ENCODE measurements at places on chromosomes 12 and 14.

- no peak for DNase-seq
Observed at GRCh38 chr14:68841016-68841809, 48.3 kb upstream of the ZFP36L1 start.

DNA sequence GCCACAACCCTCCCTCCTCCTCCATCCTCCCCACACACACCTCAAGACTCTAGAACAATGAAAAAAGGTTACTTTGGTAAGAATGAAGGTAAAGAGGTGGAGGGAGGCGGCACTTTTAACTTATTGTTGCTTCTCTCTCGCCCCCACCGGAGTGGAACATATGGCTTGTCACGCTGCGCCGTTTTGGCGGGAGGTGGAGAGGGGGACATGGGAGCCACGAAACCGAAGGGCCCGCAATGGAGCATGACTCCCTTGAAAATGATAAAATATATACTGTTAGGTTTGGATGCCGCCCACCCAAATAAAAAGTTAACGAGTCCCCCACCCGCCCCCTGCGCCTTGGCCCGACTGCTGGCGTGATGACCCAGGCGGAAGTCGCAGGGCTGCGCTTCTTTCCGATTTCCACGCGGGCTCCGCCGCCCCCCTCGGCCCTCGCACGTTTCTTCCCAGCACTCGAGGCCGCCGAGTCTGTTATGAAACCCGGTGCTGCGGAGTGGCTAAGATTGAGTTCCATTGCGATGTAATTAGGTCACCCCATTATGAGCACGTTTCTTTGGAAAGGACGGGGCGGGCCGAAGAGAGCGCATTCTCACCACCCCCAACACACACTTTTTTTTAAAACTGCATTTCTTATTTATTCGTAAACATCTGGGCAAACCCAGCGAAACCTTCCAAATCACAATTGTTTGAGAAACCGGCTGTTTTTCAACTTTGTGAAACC, 1.4 kb upstream of the ZFP36L1 start:
- no peak for DNase-seq

GRCh38 chr14:56979936-56980335, 169.7 kb upstream of the OTX2 start:
- no peak for DNase-seq

DNA sequence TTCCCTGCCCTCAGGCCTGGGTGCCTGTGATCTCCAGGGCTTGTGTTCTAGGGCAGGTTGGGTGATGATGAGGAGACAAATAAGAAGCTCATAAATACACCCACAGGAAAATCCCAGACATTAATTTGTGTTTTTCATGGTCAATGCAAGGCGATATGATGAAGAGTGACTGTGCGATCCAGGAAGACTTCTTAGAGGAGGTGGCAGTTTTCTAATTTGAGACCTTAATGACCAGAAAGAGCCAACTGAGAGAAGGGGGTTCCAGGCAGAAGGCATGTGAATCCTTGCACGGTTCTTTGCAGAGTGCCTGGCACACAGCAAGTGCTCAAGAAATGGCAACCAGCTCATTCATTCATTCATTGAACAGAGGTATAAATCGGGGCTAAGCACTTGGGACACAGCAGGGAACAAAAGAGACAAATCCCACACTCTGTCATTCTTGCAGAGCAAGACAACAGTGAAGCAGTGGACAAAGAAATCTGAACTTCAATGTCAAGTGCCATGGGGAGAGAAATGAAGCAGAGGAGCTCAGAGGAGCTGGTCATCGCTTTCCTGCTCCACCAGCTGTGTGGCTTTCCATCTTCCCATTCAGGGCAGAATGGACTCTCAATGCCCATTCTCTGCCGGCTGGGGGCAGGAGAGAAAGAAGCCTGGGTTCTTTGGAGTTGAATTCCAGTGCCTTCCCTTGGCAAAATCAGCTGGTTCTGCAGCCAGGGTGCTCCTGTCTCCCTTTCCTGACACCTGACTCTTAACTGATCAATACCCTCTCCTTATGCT, 128.3 kb downstream of the AACS start:
- no peak for DNase-seq

DNA sequence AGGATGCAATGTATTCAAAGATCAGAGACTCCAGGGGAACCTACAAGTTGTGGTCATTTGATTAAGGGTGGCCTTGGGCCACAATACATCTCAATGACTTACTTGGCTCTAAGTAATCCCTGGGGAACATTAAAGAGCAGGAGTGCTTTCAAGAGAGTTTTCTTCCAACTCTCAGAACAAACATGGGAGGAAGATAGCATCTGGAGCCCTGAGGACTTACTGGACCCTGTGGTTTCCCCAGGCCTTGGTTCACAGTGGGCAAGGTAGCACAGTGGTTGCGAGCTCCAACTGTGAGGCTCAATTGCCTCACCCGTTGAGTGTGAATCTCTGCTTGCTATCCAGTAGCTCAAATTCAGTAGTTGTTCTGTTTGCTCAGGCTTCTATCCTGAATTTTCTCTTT, 32.4 kb downstream of the STXBP6 start:
- DNase-seq, result no peak

- no peak for DNase-seq
Observed at GRCh38 chr14:20792556-20792955, 10.1 kb downstream of the RNASE1 start.

DNA sequence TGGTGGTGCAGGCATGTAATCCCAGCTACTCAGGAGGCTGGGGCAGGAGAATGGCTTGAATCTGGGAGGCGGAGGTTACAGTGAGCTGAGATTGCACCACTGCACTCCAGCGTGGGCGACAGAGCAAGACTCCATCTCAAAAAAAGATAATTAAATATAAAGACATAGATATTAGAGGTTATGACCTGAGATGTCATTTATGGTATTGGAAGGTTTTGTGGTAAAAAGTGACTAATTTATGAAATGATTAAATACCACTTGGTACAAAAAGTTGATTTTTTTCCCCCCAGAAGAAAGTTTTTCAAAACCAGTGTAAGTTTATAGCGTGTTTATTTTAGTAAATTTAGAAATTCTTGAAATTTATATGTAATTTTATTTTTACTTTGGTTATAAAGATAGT, 4.3 kb downstream of the AEBP2 start:
- no peak for DNase-seq

DNA sequence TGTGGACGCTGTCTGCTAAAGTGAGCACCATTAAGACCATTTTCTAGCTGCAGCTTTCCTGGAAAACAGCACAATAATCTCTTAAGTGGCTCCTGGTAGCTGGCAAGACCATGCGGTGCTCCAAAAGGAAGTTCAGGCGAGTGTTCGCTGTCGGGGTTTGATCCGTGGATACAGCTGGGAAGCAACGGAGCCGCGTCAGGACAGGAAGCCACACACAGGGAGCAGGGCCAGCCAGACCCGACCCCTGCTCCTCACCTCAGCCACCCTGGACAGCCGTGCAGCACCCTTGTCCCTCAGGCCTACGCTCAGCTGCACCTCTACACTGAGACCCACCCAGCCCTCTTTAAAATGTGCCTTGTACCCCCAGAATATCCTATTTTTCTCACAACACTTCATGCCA, 19.4 kb downstream of the ZFYVE21 start:
- no peak for DNase-seq

DNA sequence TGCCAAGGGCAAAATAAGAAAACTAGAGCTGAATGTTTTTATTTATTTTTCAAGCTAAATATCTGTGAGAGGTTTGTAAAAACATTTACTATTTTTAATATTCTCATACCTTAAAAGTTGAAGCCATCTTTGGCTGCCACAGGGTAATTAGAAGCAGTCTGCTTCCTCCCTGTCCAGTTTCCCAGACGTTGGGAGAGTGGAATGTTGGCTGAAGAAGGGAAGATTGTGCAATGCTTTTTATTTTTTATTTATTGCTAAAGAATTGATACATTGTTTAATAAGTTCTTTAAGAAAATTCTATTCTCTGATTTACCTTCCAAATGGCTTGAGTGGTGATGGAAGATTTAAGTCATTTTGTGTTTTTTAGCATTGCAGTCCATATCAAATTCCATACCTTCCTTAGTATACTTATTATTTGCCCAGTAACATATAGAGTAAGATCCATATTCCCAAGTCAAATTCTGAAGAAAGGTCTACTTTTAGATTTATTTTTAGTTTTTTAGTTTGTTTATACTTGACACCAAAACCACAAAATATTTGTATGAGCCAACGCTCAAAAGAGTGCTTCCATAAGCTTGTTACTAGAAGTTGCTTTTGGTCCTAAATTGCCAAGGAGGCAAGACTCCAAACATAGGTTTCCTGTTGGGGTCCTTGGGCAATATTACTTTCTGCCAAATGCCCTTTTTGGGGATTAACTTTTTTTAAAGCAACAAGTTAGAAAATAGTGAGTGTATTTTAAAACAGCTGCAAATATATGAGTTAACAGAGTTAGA, 124.0 kb upstream of the CPM start:
- DNase-seq, result no peak

DNA sequence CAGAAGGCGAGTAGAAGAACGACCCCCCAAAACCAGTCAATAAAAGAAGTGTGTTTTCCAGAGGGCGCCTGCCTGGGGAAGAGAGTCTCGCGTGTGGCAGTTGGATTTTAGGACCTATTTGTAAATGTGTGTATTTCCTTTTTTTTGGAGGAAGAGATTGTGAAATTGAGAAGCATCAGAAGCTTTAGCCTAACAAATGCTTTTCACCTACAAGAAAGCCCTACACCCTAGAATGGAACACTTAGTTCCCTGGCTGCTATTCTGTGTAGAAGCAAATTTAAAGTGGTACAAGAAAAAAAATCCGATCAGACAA, 1.3 kb downstream of the RCOR1 start:
- no peak for DNase-seq

DNA sequence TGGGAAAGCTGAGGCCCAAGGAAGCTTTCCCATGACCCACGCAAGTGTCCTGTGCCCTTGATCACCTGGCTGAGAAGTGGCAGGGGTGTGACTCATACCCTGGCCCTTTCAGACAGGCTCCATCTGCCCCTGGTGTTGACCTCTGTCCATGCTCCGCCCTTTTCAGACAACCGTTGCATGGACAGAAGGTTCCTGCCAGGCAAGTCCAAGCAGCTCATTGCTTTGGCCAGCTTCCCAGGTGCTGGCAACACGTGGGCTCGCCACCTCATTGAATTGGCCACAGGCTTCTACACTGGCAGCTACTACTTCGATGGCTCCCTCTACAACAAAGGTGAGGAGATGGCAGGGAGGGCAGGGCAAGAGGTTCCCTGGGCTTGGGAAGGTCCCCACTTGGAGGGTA, 103.5 kb downstream of the WSCD2 start:
- DNase-seq, result no peak

- no peak for DNase-seq
Observed at GRCh38 chr14:20578784-20579502, 8.9 kb downstream of the RNASE11 start.

- DNase-seq, result no peak
Observed at GRCh38 chr14:106419376-106419965, 893.1 kb downstream of the TMEM121 start.

- DNase-seq, result no peak
Observed at GRCh38 chr14:44979273-44979672, 17.3 kb downstream of the TOGARAM1 start.

GRCh38 chr12:111401167-111401605, 4.5 kb upstream of the SH2B3 start:
- DNase-seq, result no peak

GRCh38 chr14:57818511-57818910, 47.4 kb downstream of the SLC35F4 start:
- DNase-seq, result no peak

DNA sequence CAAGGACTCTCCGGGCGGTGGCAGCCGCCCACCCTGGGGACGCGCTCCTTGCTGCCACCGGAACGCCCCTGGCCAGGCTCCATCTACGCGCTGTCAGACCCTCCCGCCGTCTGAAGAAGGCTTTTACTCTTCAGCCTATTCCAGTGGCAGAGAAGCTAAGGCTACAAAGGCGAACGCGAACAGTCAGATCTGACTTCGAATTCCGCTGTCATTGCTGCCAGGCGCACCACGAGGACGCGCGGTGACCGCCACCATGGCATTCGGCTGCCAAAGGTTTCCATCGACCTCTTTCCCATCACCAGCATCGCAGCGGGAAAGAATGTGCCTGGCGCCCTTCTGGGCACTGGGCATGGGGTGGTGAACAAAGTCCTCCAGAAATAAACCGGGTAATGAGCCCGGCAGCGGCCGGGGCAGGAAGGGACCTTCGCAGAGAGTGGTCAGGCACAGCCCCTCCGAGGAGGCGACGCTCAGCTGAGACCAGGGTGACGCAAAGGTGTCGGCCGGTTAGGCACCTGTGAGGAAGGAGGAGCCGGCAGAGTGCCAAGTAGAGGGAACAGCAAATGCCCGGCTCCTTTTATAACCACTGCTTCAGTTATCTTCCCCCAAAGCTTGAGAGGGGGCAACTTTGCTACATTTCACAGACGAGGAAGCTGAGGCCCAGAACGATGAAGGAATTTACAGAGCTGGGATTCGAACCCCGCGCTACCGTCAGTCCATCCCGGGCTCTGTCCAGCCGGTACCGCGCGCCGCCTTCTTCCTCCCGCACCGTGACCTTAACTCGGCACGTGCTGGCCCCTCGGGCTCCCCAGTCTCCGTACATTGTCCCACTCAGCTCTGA, 1.9 kb upstream of the RFX4 start:
- no peak for DNase-seq

GRCh38 chr12:123645878-123646277, 12.2 kb downstream of the GTF2H3 start:
- no peak for DNase-seq

DNA sequence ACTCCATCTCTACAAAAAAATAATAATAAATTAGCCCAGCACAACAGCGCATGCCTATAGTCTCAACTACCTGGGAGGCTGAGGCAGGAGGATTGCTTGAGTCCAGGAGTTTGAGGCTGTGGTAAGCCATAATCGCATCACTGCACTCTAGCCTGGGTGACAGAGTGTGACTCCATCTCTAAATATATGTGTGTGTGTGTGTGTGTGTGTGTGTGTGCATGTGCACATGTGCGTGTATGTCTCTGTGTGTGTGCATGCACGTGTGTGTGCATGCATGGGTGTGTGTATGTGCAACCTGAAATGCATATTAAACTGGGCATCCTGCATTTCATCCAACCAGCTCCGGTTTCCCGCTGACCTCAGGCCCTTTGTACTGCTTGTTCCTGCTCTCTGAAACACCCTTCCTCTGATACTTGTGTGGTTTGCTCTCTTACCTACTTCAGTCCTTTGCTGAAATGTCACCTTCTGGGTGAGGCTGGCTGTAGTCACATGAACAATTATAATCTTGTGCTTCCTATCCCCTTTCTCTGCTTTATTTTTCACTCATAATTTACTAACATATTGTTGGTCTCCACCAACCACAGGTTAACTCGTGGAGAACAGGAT, 46.9 kb downstream of the PHLDA1 start:
- DNase-seq, result no peak

- DNase-seq, result no peak
Observed at GRCh38 chr14:100725587-100726387, 905 bp upstream of the DLK1 start.

DNA sequence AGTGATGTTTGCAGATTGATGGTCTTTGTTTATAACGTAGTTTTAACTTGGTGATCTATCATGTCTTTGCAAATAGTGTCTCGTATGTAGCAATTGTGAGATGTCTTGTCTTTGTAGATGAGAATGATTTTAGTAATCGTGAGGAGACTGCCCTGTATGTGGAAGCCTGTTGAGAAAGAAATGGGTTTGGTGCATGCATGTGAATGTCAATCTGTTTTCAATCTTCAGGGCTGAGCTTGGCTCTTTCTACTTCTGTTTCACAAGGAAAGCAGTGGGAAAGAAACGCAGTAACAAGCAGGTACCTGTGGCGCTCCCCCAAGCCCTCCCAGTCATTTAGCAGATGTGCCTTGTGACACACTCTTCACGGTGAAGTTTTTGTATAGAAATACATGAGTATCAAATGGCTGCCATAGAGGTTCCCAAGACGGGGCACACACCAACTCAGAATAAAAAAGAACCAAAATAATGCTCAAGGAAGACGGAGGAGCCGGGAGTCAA, 342.8 kb upstream of the DDHD1 start:
- DNase-seq, result no peak

Data from kidney epithelial cell (primary cell).